COR-L47 (cell line): ENCODE measurements at places on chromosomes 2 and 18.

GRCh38 chr2:69453475-69454129 is 16.4 kb upstream of the NFU1 start:
- DNase-seq = no peak

GRCh38 chr18:56083097-56083521 is 495.1 kb upstream of the TCF4 start:
- no peak for DNase-seq

DNA sequence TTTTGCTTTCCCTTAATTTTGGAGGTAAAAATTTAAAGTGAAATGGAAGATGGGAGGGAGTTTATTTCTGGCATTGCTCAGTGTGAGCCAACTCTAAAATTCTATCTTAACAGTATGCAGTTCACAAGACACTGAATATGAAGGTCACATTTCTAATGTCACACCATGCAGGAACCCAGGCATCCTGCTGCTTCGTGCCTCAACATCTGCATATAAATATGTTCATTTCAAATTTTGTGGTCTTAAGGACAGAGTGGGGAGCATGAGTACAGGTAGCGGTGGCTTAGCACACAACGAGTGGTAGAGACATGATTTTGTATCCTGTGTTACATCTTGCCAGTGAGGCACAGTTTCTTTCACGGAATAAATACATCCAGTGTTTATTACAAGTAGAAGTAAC is 102.4 kb downstream of the ARL4C start:
- DNase-seq = no peak

DNA sequence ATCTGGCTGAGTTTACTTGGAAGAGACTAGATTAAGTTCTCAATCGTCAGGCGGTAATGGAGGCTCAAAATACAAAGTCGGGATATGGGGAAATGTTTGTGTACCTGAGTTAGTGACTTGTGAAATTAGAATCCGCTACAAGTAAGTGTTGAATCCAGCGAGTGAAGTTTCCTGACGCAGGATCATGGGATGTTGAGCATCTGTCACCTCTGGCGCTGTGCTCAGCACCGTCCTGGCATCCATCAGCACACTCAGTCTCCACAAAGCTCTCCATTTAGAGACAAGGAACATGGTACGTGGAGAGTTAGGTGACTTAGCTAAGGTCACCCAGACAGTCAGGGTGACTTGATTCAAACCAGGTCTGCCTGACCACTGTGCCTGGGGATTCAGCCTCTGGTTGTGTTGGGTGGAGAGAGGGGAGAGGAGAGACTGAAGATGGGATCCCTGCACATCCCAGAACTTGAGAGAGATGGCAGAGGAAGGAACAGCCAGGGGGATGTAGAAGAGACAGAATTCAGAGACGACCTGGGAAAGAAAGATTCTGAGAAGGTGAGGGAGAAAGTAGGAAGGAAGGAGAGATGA is 251.2 kb downstream of the ACKR3 start:
- DNase-seq = no peak

GRCh38 chr18:35581898-35582641 is 530 bp downstream of the GALNT1 start:
- DNase-seq = peak; percentile 24

- no peak for DNase-seq
These were observed 65.9 kb downstream of the CALCRL start for GRCh38 chr2:187382131-187382530.
